Stimulated activated CD4-positive, alpha-beta T cell treated with anti-CD3 and anti-CD28 coated beads, Interleukin-1b, Interleukin-23, amount 100 ng/mL, for 1 hour (primary cell): ENCODE measurements at places on chromosomes 3 and 15.

- no peak for DNase-seq
Observed at GRCh38 chr3:97880267-97880666, 58.5 kb downstream of the CRYBG3 start.

DNA sequence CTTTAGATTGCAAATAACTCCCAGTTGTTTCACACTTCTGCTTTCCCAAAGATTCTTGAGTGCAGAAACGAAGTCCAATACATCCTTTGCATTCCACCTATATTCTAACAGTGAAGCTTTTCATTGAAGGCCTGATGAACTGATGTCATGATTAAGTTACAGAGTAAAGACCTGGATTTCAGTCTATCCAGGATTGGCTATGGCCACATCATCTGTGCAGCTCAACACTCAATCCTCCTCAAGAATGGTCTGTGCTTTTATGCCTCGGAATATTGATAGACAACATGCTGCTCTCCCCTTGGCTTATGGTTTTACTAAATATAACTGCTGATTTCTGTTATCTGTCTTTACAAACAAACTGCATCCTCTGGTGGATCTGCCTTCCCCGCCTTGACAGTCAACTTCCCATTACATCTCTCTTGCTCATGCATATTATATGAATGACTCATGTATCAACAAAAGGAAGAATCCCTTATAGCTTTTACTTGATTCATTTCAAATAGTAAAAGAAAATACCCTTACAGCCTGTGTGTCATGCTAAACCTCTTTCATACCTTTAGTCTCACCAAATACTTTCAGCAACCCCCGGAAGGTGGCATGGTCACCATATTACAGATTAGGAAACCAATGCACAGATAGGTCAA is 59.5 kb downstream of the SCN11A start:
- DNase-seq = no peak

DNA sequence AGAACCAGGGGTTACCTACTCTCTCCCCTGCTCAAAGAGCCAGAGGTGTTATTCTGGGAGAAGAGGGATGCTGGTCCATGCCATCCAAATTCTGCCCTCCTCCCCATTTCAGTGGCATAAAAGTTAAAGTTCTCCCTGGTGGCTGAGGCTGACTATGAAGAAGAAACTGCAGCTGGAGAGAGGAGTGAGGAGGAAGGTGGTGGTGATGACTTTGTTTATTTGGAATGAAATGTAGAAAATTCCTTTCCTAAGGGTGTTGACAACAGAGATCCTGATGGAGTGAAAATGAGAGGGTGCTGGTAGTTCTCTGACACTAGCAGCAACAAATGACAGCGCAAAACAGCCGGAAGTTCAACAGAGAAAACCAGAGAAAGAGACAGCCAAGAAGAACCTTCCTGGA is 100.4 kb downstream of the PCCB start:
- no peak for DNase-seq

DNA sequence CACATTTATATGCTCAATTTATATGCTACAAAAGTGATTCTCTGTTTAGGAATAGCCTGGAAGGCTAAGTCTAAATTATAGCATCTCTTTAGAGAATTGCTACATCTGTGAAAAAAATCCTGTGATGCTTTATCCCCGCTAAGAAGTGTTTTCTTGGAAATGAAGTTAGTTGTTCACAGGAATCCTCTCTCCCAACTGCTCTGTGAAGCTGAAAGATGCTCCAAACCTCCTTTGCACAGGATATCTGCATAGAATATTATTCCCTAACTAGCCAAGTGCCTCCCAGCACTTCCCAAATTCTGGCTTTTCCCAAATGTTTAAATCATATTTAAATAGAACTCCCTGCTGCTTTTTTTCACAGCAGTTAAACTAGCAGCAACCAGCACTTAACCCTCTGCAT is 132.2 kb downstream of the SRGAP3 start:
- no peak for DNase-seq

GRCh38 chr3:118778201-118778600 is 256.4 kb downstream of the IGSF11 start:
- no peak for DNase-seq

- DNase-seq = no peak
Observed at GRCh38 chr15:61684749-61685467, 375.3 kb downstream of the VPS13C start.

DNA sequence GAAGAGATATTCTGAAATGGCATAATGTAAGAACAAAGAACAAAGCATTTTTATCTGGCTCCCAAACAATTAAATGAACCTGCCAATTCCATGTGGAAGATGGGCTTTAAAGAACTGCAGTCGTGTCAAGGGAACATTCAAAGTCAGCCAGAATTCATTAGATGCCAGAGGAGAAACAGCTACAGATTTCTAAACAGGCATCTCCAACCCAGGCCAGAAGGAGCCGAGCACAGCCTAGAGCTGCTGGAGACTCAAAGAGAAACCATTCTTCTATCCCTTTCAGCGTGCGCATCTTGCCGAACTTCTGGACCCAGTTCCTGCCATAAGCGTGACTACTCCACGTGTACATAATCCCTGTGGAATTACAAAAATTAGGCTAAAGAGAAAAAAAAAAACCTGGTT is 60.4 kb downstream of the MB21D2 start:
- DNase-seq = no peak
